ENCODE measurements at places on chromosomes 16 and 17.

DNA sequence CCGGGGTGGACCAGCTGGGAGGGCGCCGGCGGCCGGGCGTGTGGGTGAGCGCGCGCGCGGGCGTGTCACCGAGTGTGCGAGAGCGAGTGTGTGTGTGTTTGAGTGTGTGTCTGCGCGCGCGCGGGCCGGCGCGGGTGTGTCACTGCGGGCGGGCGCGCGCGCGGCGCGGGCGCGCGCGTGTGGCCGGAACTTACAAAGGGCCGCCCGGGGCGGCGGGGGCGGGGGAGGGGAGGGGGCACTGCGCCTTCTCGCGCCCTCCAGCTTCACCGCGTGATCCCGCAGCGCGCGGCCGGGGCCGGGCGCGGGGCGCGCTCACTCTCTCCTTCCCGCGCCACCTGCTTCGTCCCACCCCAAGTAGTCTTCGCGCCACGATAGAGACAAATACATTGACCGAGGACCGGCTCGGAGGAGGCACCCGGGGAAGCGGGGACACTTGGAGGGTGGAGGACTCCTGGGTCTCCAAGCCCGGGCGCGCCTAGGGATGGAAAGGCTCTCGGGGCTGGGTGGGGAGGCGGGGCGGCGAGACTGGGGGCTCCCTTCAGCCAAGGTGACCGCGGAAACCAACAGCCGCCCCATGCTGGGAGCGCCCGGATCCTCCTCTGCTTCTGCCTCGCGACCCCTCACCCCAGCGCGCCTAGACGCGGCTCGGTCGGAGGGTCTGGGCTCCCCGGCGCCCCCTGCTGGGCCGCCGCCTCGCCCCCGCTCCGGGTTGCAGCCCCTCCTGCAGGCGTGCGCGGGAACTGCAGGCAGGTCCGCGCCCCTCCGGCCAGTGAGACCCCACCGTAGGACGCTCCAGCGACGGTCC, at the start of gene SRCIN1:
Gene SRCIN1, minus strand, starts transcription at position 112 of the 805 bp plus-strand sequence. CDS start 247 bp downstream, outside the sequence.
- no peak for DNase-seq

DNA sequence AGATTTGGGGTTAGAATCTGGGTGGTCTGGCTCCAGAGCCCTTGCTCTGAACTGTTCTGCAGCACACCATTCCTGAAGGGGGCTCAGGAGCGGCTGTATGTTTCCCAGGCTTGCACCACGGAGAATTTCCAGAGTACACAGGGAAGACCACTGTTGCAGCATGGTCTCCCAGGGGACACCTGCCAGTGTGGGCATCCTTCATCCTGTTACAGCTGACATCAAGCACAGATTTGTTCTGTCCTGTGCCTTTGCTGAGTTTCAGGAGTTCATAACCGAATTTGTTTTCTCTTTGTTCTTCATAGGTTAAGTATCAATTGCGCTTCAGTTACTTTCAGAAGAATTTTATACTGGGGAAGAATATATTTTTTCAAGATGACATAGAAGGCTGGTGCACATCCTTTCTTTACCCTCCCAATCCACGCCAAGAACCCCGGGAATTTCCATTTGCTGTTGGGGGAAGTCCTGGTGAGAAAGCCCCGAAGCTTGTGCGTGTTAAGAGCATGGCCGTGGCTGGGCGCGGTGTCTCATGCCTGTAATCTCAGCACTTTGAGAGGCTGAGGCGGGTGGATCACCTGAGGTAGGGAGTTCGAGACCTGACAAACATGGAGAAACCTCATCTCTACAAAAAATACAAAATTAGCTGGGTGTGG, 26.3 kb upstream of the ABCA3 start:
- DNase-seq: no peak

- no peak for DNase-seq
Observed at GRCh38 chr16:64384636-64385035, 737.2 kb downstream of the CDH11 start.

DNA sequence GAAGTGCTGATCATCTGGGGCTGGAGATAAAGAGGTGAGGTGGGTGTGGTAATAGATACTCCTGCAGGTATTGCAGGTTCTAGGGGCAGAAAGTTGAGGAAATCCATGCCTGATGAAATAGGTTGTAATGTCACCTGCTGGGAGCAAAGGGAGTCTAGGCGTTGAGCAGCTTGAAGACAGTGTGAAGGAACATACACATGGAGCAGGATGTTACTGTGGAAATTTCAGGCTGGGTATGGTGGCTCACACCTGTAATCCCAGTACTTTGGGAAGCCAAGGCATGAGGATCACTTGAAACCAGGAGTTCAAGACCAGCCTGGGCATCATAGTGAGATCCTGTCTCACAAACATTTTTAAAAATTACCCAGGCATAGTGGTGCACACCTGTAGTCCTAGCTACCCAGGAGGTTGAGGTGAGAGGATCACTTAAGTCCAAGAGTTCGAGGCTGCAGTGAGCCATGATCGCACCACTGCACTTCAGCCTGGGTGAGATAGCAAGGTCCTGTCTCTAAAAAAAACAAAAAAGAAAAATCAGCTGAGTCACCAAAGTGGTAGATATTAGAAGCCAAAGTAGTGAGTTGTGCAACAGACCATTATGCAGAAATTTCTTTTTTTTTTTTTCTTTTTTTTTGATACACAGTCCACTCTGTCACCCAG, 9.1 kb upstream of the CRYBA1 start:
- no peak for DNase-seq

- DNase-seq: no peak
Observed at GRCh38 chr17:58215685-58216084, 3.4 kb downstream of the MKS1 start.

GRCh38 chr16:87304951-87305350, 12.2 kb downstream of the C16orf95 start:
- no peak for DNase-seq

GRCh38 chr16:88315543-88316105, 67.1 kb upstream of the ZNF469 start:
- no peak for DNase-seq

DNA sequence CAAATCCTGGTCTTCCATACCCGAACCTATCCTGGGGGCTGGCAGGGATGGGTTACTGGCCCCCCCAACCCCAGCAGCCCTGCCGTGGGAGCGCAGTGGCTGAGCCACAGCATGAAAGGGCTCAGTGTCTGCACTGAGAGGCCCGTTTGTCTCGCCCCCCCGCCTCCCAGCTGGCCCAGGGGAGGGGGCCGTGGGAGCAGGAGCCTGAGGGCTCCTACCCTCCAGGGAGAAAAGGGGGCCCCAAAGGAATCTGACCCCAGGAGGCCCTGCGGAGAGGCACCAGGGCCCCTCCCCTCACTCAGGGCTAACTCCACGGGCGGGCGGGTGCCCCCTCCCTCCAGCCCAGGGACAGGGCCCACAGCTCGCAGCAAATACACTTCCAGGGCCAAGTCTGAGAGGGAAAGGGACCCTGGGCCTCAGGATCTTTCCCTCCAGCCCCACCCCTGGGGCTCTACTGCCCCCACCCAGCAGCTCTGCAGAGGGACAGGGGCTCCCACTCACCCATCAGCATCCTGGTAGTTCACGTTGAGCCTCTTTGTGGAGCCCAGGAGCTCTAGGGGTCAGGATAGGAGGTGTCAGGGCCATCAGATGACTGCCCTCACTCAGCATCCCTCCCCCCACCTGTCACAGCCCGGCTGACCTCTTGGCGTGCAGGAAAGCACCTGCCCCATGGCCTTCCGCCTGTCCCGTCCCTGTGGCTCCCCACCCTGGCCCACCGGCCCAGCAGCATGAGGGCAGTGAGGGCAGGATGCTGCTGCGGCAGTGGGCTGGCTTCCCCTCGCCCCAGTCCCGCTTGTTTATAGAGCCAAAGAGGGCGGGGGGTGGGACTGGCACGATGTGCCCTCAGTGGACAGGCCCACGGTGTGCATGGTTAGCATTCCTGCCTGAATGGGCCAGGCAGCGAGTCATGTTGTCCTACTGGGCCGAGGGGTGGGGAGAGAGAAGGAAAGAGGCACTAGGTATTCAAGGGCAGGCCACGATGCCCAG, 7.3 kb downstream of the CASKIN2 start:
- no peak for DNase-seq

GRCh38 chr16:51565184-51565583, 414.1 kb upstream of the SALL1 start:
- no peak for DNase-seq

DNA sequence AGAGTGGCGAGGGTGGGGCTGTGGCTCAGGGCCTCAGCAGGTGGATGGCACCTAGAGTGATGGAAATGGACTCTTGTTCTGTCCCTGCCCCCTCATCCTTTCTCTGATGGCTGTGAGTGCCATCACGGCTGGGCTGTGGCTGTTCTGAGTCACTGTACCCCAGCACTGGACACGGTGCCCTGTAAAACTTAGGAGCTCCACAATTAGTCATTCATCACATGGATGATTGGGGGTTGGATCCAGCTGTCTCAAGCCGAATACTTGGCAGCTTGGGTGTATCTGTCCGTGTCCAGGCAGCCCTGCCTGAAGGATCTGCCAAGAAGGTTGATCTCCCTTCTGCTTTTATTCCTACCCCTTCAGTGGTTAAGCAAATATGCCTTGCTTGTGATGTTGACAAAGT, 295.5 kb upstream of the EEF2KMT start:
- no peak for DNase-seq

DNA sequence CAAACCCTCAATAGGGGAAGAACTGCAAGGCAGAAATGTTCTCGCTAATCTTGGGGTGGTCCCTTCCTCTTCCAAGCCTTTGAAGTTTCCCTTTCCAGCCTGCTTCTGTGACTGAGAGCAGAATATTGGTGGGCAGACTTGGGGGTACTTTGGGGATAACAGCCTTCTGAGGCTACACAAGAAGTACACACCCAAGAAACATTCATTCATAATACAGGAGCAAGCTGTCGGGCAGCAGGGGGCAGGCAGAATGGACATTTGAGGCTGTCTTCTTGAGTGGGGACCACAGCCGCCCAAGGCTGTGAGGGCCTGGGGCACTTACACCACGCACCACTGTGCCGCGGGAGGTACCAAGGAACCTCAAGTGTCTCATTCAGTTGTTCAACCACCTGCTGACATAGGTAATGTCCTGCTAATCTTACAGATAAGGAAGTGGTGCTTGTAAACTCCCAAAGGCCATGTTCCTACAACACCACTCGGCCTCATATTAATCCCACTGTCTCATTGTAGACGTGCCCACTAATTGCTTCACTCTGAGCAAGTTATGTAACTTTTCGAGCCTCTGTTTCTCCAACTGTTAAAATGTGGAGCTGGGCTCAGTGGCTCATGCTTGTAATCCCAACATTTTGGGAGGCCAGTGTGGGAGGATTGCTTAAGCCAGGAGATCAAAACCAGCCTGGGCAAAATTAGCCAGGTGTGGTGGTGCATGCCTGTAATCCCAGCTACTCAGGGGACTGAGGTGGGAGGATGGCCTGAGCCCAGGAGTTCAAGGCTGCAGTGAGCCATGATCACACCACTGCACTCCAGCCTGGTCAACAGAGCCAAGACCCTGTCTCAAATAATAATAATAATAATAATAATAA, 2.5 kb upstream of the MRPS23 start:
- DNase-seq: no peak

DNA sequence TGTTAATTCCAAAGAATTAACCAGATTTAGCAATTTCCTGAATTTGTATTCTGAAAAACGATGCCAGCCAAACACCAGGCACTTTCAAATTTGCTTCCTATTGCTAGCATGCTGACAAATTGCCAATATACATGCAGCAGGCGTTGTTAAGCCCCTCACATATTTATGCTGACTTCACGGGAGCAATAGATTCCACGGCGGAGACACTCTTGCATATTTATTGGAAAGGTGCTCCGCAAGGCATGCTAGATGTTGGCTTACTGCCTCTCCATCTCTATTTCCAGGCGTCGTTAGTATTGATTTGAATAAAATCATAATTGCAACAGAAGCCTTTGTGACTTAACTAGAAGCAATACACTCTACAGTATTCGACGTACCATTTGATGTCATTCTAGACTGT, 211.0 kb upstream of the IRX5 start:
- no peak for DNase-seq

DNA sequence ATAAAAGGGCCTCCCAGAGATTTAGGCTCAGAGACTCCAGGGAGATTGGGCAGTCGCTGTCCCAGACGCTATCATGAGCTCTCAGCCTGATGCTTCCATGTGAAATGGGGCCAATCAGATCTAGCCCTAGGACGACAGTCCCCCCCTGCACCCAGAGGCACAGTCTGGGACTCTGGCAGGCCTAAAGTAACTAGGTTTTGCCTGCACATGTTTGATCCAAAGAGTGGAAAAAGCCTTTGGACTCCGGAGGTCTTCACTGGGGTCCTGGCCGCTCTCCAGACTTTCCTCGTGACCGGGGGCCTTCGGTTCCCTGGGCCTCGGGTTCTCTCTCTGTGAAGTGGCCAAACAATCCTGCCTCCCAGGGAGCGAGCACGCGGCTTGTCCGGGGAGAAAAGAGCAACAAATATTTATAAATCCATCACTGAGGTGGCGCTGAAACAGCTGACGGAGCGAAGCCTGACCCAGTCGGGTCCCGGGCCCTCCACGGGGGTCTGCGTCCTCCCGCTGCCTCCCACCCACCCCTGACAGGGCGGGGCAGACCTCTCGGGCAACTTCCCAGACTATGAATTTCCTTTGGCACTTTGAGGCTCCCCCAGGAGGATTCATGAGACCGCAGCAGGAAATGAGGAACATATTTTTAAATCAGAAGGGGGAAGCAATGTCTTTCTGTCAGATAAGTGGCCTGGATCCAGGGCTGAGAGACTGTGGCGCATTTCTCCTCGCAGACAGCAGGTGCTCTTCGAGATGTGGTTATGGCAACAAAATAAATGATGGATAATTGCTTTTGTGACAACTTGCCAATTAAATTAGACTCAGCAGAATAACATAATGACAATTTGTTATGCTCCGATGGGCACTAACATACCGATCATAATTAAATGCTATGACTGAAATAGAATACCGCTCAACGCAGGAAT, 38.9 kb downstream of the MRPS23 start:
- DNase-seq: no peak

GRCh38 chr17:65547253-65547670, 14.2 kb downstream of the AXIN2 start:
- DNase-seq: no peak

DNA sequence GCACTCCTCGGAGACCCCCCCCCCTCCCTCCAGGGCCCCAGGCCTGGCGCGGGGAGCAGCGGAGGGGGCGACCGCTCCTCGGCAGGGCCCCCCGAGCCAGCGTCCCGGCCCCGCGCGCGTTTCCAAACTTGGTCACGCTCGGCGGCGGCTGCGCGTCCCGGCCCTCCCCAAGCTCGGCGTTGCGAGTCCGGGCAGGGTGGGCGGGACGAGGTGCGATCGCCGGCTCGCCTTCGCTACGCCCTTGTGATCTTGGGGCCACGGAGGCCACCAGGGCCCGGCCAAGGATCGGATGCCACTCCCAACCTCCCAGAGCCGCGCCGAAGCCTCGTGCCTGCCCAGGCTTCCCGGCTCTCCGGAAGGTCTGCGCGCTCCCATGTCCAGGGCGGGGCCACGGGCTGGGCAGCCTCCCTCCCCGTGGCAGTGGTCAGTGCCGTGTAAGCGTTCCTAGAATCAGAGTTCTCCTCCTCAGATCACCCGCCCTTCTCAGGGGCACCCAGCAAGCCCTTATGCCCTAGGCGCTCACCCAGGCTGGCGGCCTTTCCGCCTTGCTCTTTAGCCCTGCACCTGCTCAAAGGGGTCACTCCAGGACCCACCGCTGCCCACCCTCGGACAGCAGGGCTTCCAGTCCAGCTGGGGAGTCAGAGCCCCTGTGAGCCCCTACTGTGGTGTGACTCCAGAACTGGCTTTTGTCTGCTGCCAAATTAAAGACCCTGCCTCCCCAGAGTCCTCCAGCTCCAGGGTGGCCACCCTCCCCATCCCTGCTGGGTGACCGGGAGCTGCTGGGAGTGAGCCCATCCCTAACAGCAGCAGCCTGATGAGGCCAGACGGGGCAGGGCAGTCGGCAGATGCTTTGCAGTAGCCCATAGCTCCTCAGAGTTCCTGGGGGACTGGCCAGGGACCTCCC, 12.2 kb upstream of the MRPS23 start:
- DNase-seq: peak; percentile 41

Data from thoracic aorta (tissue), 2 donors.